Germinal center (tissue), 1 donor: ENCODE measurements at places on chromosomes 4 and X.

DNA sequence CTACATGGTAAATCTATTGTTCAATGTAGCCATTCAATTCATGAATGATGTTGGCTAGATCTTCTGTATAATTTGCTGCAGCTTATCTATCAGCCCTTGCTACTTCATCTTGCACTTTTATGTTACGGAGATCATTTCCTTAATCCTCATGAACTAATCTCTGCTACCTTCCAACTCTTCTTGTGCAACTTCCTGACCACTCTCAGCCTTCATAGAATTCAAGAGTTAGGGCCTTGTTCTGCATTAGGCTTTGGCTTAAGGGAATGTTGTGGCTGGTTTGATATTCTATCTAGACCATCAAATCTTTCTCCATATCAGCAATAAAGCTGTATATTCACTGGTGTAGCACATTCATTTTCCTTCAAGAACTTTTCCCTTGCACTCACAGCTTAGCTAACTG is 36.7 kb upstream of the MAP9 start:
- DNase-seq = no peak

GRCh38 chrX:74593593-74593992 is 20.8 kb downstream of the RLIM start:
- no peak for DNase-seq

DNA sequence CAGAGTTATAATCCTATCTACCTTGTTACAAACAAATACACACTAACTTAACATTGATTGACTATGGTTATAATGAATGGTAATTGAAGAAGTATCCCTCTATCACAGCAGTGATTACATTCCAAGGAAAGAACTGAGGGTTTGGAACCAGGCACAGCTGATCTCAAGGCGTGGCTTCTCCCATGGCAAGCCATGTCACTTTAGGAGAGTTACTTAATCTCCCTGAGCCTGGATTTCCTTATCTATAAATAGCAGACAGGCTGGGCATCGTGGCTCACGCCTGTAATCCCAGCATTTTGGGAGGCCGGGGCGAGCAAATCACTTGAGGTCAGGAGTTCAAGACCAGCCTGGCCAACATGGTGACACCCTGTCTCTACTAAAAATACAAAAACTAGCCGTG is 25.6 kb downstream of the SORBS2 start:
- no peak for DNase-seq

DNA sequence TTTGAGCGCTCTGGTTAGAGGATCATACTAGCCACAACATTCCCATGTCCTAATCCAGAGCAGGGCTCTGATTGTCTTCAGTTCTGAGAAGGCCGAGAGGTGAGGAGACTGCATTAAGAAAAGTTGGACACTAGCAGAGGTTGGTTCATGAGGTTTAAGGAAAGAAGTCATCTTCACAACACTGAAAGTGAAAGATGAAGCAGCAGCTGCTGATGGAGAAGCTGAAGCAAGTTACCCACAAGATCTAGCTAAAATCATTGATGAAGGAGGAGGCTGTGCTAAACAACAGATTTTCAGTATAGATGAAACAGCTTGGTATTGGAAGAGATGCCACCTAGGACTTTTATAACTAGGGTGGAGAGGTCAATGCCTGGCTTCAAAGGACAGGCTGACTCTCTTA is 36.8 kb downstream of the RAP1GDS1 start:
- no peak for DNase-seq

- no peak for DNase-seq
These were observed 68.2 kb downstream of the CRLF2 start for GRCh38 chrX:1144293-1144692.

GRCh38 chr4:41257257-41257901 is 651 bp downstream of the UCHL1 start:
- DNase-seq = peak; percentile 66

DNA sequence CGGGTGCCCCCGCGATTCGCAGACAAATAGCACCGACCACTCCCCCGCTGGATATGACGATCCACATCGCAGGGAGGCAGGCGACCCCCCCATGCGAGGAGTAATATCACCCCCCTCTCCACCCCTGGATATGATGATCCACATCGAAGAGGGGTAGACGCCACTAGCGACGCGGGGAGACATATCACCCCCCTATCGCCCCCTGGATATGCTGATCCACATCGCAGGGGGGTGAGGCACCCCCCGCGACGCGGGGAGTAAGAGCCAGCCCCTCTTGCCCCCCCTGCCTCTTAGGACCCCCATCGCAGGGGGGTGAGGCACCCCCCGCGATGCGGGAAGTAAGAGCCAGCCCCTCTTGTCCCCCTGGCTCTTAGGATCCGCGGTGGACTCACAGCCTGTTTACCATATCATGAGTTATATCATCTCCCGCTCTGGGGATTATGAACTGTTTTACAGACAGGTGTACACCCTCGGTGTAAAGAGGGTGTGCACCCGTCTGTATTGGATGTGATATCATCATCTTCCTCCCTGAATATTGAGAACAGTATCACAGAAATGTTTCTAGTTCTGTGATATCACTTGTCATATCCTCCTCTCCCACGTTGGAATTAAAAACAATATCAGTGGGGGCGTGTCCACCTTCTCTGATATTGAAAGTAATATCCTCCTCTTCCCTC is 22.7 kb upstream of the DRD5 start:
- DNase-seq = no peak

GRCh38 chr4:71206763-71207162 is 132.1 kb upstream of the SLC4A4 start:
- no peak for DNase-seq

DNA sequence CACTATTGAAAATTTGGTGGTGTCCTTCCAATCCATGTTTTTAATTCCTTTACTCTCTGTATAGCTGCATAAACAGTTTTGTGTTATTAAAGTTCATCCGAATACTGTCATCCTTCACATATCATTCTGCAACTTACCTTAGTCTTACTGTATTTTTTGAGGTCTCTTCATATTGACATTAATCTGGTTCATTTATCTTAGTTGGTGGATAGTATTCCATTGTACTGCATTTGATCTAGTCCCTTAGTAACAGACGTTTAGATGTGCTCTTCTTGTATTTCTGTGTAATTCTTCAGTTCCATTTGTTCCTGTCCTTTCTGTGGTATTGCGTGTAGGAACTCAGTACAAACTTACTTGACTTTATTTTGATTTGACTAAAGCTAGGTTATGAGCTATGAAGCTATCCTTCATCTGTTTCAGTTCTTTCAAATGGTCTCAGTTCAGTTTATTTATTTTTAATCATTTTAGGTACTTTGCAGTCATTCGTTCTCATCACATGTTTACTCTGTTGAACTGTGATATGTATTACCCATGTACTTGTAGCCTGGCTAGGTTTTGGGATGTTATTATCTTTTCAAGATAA is 41.3 kb downstream of the RAPGEF2 start:
- no peak for DNase-seq

DNA sequence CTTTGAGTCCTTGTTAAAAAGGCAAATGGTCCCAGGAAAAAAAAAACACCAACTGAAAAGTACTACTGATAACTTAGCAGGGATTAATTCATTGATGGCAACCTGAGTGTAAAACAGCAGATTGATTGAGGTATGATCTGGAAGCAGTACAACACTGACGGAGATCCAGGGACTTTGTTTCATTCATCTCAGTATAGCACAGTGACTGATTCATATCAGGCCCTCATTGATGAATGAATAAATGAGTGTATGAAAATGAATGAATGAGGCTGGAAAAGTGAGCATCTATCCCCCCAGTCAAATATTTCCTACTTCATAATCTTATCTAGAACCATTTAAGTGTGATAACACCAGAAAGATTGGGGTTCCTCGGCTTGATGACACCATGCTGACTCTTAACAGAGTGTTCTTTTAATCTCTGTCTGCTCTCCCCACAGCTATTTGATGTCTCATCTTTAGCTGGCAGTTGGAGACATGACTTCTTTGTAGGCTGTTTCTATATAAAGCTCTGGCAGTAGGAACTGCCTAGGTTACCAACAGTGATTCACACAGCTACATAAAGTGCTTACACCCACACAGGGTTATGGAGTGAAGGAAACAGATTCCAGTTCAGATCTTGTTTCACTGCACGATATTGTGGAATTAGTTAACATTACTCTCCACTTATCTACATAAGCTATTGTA is 18.6 kb upstream of the RNF128 start:
- no peak for DNase-seq

DNA sequence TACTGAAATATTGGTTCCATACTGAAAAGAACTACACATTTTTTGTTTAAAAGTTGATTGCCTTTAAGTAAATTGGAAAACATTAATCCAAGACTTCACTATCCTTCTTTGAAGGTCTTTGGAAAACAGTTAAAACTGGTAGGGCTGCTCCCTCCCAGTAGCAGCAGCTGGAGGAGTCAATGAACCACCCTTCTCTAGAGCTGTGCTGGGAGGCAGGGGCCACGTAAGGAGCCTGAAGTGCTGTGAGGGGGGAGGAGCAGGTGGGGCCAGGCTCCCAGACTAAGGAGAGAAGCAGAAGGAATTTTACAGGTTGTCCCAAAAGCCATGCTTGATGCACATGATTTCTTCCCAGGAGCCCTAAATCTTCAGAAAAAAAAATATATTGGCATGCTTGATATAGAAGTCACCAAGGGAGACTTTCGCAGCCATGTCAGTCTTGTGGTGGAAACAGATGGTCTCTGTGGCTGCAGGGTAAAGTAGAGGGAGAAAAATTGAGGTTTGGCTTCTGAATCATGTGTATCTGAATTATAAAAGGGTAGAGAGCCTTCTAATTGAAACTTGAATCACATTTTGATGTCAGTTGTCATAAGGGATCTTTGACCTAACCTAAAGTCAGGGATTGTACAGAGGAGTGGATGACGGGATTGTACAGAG is 673.2 kb upstream of the FRG1 start:
- DNase-seq = no peak

DNA sequence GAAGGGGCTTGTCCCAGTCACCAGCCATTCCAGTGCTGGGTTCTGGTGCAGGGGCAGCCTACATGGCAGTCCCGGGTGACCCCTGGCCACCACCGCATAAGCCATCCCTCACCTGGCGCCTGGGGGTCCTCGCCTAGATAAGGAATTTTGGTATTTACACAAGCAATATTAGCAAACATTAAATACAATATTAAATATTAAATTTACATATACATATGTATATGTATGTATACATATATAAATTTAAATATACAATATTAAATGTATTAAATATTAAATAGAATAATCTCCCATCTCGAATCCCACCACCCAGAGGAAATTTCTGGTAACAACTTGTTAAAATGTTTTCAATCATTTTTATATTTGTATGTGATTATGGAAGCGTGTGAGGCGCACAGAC is 104.6 kb upstream of the AFAP1 start:
- no peak for DNase-seq

DNA sequence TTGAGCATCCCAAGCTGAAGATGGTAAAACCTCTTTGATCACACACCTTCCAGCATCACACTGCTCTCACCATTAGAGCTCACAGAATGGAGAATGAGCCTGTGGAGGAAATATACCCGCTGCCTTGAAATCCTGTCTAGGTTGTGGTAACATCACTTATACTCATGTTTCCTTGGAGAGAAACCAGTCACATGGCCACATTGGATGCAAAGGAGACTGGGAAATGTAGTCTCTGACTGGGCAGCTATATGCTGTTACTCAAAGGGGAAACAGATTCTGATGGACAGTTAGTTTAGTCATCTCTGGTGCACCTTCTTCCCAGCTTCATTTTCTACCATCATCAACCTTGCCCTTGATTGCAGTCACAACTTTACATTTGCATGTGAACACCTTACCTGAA is 286.3 kb downstream of the ANKRD50 start:
- no peak for DNase-seq

DNA sequence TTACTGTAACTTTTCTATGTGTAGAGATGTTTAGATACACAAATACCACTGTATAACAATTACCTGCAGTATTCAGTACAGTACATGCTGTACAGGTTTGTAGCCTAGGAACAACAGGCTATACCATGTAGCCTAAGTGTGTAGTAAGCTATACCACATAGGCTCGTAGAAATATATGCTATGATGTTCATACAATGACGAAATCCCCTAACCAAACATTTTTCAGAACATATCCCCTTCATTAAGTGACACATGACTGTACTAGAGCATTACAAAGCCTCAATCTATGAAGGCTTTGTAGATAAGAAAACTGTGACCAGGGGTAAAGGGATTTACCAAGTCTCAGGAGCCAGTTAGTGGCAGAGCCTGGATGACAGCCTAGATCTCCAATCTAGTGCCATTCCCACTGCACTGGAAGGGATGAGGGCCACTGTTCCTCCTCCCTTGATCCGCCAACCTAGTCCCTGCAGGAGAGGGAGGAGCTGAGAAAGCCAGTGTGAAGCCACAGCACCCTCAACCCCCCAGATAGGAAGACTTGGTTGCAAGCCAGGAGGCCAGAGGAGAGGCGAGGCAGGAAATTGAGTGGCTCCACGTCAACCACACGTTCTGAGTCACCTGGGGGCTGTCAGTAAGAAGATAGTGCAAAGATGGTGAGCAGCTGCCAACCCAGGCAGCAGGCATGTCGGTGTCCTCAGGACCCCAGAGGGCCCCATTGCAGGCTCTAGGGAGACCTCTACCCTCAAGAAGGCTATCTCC is 227.7 kb downstream of the BCOR start:
- no peak for DNase-seq

DNA sequence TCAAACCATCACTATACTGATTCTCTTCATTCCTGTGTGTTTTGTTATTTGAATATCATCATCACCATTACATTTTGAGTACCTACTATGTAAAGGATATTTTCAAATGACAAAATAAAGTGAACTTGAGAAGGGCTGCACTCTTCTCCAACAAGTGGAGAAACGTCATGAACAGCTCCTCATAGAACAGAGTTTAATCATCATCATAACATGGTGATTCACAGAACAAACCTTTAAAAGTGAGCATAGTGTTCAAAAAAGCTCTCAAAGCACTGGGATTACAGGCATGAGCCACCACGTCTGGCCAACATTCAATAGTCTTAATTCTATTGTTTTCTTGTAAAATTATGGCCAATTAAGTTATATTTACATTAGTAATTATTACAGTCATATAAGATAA is 993.9 kb downstream of the PDHA2 start:
- DNase-seq = no peak

DNA sequence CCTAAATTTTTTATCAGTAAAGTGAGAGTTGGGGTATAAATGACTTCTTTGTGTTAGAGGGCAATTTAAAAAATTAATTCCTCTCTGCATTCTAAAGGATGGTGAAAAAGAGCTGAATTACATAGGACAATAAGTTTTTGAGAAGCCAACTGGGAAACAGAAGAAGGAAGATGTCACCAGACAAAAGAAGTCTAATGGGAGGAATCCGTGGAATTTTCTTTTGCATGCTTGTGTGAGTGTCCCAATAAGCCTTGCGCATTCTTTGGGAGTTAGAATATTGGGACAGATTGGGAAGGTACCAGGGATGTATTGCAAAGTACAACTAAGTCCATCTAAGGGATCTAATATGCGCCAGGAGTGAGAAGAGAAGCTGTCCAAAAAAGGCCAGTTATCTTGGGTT is 35.1 kb upstream of the NR3C2 start:
- DNase-seq = no peak
